Endodermal cell (in vitro differentiated cells): ENCODE measurements at places on chromosomes 13 and 19. TPM values are rescaled to one million over a fixed set of nuclear protein-coding genes. Genes with fewer than 3 reads are reported as not detected.

Gene DMRTC2
- not detected in 2 replicates for total RNA-seq

Gene ZNF546
- total RNA-seq, result 2.1 and 2.5 TPM in 2 replicates

Gene TMEM205
- total RNA-seq, result 58.2 and 60.2 TPM in 2 replicates

Gene KRTDAP
- total RNA-seq, result 4.2 to 5.1 TPM (median 4.2 TPM) in 3 replicates

Gene C19orf85
- 0.29 to 0.62 TPM (median 0.38 TPM) in 3 replicates for total RNA-seq

Gene NACC1
- total RNA-seq, result 124 to 179 TPM (median 164 TPM) in 3 replicates

Gene SIGLEC9
- not detected in 2 replicates for total RNA-seq

Gene RDH8
- not detected in 2 replicates for total RNA-seq

Gene SHANK1
- total RNA-seq, result 1.9 to 3.6 TPM (median 2.8 TPM) in 3 replicates

Gene ZNF177
- total RNA-seq, result 5.6 TPM in 2 replicates

Gene BCAM
- 59.9 and 62.9 TPM in 2 replicates for total RNA-seq

Gene SSC5D
- 1.4 to 2.4 TPM (median 1.8 TPM) in 3 replicates for total RNA-seq

Gene SIAH3
- total RNA-seq, result not detected in 3 replicates

Gene INSL3
- total RNA-seq, result 0.80 to 0.84 TPM in 2 of 3 replicates, not detected in the other

Gene CGB2
- 0.57 and 0.79 TPM in 2 replicates for total RNA-seq

Gene ZNF98
- total RNA-seq, result not detected in 3 replicates

Gene UBL3
- total RNA-seq, result 22.3 and 23.3 TPM in 2 replicates

Gene FFAR3
- total RNA-seq, result not detected in 3 replicates

Gene ZNF441
- 2.0 and 2.2 TPM in 2 replicates for total RNA-seq

Gene ZNF554
- total RNA-seq, result 5.0 to 9.2 TPM (median 8.7 TPM) in 3 replicates

Gene CEBPA
- total RNA-seq, result 1.7 and 2.1 TPM in 2 replicates

Gene FCHO1
- 8.4 and 8.5 TPM in 2 replicates for total RNA-seq

Gene C19orf38
- total RNA-seq, result 0.24 TPM in 1 of 2 replicates, not detected in the other

Gene LIG4
- 7.5 and 8.3 TPM in 2 replicates for total RNA-seq

Gene ZIC5
- 13.7 to 17.4 TPM (median 15.1 TPM) in 3 replicates for total RNA-seq

Gene LPAR6
- total RNA-seq, result 1.3 to 2.2 TPM (median 1.6 TPM) in 3 replicates

Gene MYO16
- total RNA-seq, result 0.56 to 1.4 TPM (median 1.2 TPM) in 3 replicates

Gene GPR4
- not detected in 2 replicates for total RNA-seq

Gene KIR2DL3
- not detected in 2 replicates for total RNA-seq

Gene ZNF649
- 62.5 and 69.3 TPM in 2 replicates for total RNA-seq
